ENCODE measurements at places on chromosomes 2 and 18.

- no peak for DNase-seq
Measured at GRCh38 chr18:10432781-10433180, 21.7 kb upstream of the APCDD1 start.

- no peak for DNase-seq
Measured at GRCh38 chr18:50947899-50948298, 19.9 kb upstream of the ELAC1 start.

DNA sequence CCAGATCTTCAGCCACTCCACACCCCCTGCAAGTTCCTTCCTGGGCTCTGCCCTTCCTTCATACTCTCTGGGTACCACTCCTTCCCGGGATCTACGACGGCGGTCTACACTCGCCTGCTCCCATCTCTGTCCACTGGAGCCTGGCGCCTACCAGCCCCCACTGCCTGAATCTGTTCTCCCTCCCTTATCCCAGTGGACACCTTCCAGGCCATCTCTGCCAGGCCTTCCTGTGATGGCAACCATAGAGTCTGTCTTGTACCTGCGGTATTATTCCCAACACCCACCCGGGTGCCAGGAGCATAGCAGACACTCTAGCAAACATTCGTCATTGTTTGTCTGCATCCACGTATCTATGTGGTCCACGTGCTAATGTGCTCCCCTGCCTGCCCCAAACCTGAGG lies 140.9 kb downstream of the ZFP36L2 start:
- no peak for DNase-seq

GRCh38 chr2:239095460-239096081 lies 247.7 kb downstream of the TWIST2 start:
- no peak for DNase-seq

DNA sequence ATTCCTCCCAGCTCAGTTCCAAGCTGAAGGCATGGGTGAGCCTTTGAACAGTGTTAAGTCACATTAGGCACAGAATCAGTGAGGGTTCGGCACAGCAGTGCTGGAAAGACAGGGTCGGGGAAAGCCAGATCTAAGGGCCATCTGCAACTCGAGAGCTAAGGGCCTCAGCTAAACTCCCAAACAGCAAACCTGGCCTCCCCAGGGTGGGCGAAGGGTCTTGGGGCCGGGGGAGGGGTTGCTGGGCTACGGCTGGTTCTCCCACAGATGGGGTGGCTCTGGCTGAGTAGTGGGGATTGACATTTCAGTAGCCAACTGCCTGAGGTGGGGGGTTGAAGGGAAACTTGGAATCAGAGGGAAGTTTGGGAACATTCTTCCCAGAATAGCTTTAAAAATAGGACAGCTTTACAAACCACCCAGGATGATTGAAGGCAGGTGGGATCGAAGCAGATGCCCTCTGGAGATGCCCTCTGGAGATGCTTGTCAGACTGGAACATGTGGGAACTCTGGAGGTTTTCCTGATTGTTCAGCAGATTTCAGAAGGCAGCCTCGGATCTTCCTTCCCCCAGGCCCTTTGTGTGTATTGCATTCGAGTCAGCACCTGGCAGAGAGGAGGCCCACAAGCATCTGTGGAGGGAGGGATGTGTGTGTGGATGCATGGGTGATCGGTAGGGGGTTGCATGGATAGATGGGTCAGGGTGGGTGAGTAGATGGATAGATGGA lies 156.4 kb downstream of the SMAD7 start:
- no peak for DNase-seq

GRCh38 chr18:58473071-58473470 lies 155.8 kb downstream of the ALPK2 start:
- DNase-seq, result no peak

GRCh38 chr2:148874868-148875341 lies at the start of gene KIF5C:
Gene KIF5C, plus strand, starts transcription at chr2:148875227. Its CDS starts 391 bp downstream, at chr2:148875618.
- DNase-seq, result peak; percentile 79

DNA sequence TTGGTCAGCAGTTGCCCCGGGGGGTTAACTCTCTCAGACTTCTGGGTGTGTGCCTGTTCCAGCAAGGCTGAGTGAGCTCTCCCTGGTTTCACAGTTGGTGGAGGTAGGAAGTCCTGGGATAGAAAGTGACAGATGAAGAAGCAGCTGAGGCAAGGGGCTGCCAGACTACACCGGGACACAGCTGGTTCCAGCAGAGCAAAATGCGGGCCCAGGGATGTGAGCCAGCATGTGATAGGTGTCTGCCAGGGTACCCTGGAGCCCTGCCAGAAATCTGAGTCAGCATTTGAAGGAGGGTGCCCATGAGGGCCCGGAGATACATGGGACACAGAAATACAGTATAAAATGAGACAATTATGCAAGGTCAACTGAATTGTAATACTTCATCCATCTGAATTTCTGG lies 79.3 kb upstream of the LGALSL start:
- no peak for DNase-seq

DNA sequence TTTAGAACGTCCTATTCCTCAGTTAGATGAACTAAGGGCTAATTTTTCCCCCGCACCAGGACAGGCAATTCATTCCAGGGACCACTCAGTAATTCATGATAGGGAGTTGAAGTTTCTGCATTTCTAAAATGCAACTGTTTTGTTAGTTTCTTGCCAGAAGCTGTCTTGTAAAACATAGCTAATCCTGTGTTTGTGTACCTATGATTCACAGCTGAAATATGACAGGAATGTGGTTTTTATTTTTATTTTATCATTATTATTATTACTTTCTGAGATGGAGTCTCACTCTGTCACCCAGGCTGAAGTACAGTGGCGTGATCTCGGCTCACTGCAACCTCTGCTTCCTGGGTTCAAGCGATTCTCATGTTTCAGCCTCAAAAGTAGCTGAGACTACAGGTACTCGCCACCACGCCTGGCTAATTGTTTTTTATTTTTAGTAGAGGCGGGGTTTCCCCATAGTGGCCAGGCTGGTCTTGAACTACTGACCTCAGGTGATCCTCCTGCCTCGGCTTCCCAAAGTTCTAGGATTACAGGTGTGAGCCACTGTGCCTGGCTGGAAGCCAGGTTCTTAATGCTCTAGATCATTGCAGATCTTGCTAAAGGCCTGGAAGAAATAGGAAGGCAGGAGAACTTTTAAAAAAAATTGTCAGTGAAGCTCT lies 154.8 kb upstream of the FHL2 start:
- DNase-seq, result no peak

DNA sequence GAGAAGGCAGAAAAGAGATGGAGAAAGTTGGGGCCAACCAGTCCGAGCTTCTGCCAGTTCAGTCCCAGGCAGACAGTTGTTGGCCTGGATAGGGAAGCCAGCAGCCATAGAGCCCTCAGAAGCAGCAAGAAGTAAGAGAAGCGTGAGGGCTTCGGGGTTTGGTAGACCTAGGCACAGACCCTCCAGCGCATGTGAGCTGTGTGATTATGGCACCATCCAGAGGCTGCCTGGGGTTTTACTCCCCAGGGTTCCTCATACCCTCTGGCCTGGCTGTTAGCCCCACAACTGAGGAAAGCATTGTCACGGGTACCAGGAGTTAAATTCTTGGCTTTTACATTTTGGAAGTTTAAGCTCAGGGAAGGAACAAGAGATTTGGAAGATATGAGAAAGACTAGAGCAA lies 93.7 kb upstream of the RAB6C start:
- no peak for DNase-seq

GRCh38 chr2:43887176-43887575 lies 48.4 kb downstream of the ABCG8 start:
- no peak for DNase-seq

- no peak for DNase-seq
Measured at GRCh38 chr2:49687918-49688317, 533.6 kb upstream of the FSHR start.

DNA sequence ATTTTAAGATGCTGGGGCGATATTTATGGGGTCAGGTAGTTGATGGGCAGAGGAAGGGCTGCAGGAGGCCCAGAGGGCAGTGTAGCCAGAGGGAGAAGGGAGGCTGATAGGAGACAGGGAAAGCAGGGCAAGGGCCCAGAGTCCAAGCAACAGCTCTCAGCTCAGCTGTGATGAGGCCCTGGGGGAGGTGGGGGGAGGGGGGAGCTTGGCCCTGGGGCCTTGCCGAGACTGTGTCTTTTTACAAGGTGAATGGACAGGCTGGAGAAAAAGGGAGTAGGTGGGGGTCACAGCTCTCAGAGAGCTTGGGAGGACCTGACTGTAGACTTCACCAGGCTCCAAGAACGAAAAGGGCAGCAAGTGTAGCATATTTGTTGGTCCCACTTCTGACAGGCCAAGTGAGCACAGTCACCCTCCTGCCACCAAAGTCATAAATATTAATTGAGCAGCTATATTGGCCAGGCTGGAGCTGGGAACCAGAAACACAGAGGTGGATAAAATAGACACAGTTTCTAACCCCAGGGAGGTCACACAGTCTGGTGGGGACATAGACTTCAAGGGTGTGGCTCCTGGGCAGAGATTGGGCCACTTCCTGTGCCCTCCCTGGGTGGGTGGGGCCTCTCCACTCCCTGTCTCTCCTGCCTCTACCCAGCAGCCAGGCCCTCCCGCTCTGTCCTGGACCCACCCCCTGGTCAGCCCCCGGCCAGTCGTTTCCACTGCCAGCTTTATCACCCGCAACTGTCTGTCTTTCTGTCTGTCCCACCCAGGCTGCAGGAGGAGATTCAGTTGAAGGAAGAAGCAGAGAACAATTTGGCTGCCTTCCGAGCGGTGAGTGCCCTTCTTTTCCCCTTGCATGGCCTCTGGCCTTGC lies 1.4 kb downstream of the DES start:
- no peak for DNase-seq

DNA sequence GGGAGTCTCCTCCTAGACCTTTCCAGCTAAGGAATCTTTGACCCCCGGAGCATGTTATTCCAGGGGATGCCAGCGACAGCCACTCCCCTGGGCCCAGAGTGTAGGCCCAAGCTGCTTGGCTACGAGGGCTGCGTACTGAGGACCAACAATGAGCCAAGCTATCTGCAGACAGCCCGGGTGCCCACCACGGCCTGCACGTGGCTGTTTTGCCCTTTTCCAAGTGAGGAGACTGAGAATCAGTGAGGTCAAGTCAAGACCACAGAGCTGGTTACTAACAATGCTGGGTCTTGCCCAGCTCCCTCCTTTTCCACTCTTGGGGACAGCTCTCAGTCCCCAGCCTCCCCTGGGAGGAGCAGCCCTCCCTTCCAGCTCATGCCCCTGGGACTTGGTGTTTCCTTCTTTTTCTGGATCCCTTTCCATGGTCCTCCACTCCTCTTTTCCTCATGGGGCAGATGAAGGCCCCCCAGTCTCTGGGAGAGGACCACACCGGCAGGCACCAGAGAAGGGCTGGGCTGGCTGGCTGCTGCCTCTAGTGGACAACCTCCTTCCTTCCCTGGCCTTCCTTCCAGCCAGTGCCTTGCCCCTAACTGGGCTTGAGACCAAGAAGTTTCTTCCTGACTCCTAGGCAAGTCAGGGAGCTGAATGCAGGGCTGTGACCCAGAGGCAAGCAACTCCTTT lies 550 bp upstream of the MALL start:
- no peak for DNase-seq

GRCh38 chr2:206049392-206049791 lies 36.6 kb downstream of the INO80D start:
- no peak for DNase-seq

DNA sequence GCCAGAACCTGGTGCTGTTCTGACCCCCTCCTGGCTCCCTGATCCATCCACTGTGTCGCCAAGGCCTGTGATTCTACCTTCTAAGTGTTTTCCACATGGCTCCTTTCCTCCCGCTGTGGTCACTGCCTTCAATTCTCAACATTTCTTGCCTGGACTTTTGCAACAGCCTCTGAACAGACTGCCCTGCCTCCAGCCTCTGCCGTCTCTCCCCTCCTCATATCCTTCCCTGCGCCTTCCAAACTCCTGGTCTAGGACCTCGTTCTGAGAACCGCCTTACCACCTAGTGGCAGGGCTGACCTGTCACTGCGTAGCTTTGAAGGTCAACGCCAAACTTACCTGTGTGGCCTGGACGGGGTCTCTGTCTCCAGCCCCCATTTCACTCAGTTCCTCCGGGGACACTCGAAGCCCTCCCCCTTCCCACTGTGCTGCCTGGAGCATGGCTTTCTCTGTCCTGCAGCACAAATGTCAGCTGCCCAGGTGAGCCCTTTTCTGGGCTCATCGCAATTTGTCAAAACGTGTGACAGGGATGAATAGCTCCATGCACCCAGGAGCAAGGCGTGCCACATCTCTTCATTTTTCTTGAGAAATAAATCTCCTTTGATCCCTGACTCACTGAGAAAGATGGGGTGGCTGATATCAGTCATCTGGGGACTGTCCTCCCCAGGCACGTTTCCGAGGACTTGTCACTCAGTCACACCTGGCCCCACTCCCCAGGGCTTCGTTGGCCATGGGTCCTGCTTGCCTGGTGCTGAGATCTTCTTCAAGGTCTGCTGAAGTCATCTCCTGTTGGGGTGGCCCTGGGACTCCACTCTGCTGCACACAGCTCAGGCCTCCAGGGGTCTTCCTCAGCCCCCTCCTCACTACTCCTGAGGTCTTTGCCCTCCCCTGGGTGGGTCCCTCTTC lies 46.7 kb downstream of the LDLRAD4 start:
- DNase-seq, result no peak

DNA sequence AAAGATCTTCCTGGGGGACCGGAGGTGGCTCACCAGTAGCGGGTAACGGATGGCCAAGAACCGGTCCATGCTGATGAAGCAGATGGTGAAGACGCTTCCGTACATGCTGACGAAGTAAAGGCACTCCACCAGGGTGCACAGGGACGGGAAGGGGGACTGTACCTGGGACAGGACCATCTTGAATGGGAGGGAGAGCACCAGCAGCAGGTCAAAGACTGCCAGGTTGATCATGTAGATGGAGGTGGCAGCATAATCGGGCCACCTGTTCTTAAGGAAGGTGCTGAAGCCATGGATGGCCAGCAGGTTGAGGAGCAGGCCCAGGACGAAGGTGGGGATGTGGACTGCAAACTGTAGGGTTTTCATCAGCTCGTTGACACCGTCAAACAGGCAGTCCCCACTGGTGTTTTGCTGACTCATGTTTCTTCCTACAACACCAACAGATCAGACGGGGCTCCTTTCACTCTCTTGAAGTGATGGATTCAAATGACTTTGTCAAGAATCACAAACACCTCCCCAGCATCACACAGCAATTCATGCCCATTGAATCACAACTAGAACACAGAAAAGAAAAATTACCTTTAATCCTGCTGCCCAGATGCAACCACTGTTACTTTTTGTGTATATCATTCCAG lies 14.4 kb downstream of the GPR55 start:
- no peak for DNase-seq

- no peak for DNase-seq
Measured at GRCh38 chr2:140551287-140551686, 1579.5 kb downstream of the LRP1B start.

- peak; percentile 97 for DNase-seq
Measured at GRCh38 chr2:231464576-231465540, 574 bp upstream of the NCL start.

GRCh38 chr18:4284528-4284927 lies 170.6 kb downstream of the DLGAP1 start:
- DNase-seq, result no peak

- no peak for DNase-seq
Measured at GRCh38 chr18:13574355-13574754, 152.0 kb downstream of the FAM210A start.

DNA sequence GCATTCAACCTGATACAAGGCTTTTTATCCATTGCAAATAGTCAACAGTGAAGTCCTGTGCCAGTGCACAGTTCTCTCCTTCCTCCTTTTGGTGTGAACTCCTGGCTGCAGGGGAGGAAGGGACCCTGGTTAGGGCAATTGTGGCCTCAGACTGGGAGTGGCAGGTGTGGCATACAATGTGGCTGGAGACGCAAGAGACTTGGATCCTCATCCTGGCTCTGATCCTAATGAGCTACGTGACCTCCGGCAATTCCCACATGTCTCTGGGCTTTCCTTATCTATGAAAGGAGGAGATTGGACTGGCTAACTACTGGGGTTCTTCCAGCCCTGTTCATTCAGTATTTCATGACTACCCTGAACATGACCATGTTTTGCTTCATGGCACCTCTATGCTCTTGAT lies 10.5 kb upstream of the IL1A start:
- no peak for DNase-seq

Measured in stimulated activated CD8-positive, alpha-beta memory T cell treated with anti-CD3 and anti-CD28 coated beads, Interleukin-4, amount 100 ng/mL, for 1 hour (primary cell).